A549 treated with AZD2906 at 1 μM for 4 hours (cell line): ENCODE measurements at places on chromosomes 12 and 14. TPM values are rescaled to one million over a fixed set of nuclear protein-coding genes. Genes with fewer than 3 reads are reported as not detected.

SLCO1B1 gene
- total RNA-seq, result 0.28 to 0.45 TPM (median 0.35 TPM) in 5 replicates

FAM216A gene
- total RNA-seq, result 17.5 to 20.1 TPM (median 18.4 TPM) in 5 replicates

ZDHHC22 gene
- 0.19 to 0.29 TPM (median 0.24 TPM) in 5 replicates for total RNA-seq

WDHD1 gene
- total RNA-seq, result 8.3 to 11.8 TPM (median 10.1 TPM) in 5 replicates

PTPRQ gene
- total RNA-seq, result 0.01 to 0.03 TPM (median 0.02 TPM) in 4 of 5 replicates, not detected in the other

CYP46A1 gene
- 0.09 to 0.20 TPM (median 0.17 TPM) in 5 replicates for total RNA-seq

TROAP gene
- 77.8 to 88.1 TPM (median 86.0 TPM) in 5 replicates for total RNA-seq

TDRD9 gene
- total RNA-seq, result 0.18 to 0.57 TPM (median 0.49 TPM) in 5 replicates

TAS2R50 gene
- not detected in 5 replicates for total RNA-seq

KCNH5 gene
- total RNA-seq, result 0.07 TPM in 1 of 5 replicates, not detected in the others

CMTM5 gene
- not detected in 5 replicates for total RNA-seq

RNASE1 gene
- 0.10 to 0.36 TPM (median 0.18 TPM) in 4 of 5 replicates, not detected in the other for total RNA-seq

C12orf42 gene
- total RNA-seq, result 0.24 TPM in 1 of 5 replicates, not detected in the others

AMN1 gene
- 8.1 to 12.0 TPM (median 9.0 TPM) in 5 replicates for total RNA-seq

REP15 gene
- 0.14 to 0.52 TPM (median 0.30 TPM) in 5 replicates for total RNA-seq

TCL1B gene
- not detected in 5 replicates for total RNA-seq

PDZRN4 gene
- total RNA-seq, result 0.02 to 0.03 TPM (median 0.03 TPM) in 3 of 5 replicates, not detected in the others

RASSF9 gene
- 0.90 to 1.4 TPM (median 1.2 TPM) in 5 replicates for total RNA-seq

ATXN3 gene
- total RNA-seq, result 21.2 to 43.2 TPM (median 22.3 TPM) in 5 replicates

SLC10A1 gene
- not detected in 5 replicates for total RNA-seq

RNF31 gene
- total RNA-seq, result 20.3 to 33.7 TPM (median 32.3 TPM) in 5 replicates

TGM1 gene
- 0.93 to 1.8 TPM (median 1.1 TPM) in 5 replicates for total RNA-seq

KRT6A gene
- total RNA-seq, result 10.0 to 14.8 TPM (median 12.1 TPM) in 5 replicates

SLCO1C1 gene
- total RNA-seq, result 0.06 TPM in 1 of 5 replicates, not detected in the others

KLRB1 gene
- total RNA-seq, result not detected in 5 replicates

COL2A1 gene
- 0.05 to 0.24 TPM (median 0.11 TPM) in 5 replicates for total RNA-seq

ENDOU gene
- 0.02 to 0.07 TPM (median 0.05 TPM) in 4 of 5 replicates, not detected in the other for total RNA-seq

FGF6 gene
- not detected in 5 replicates for total RNA-seq

RHEBL1 gene
- 3.2 to 5.1 TPM (median 4.1 TPM) in 5 replicates for total RNA-seq

UTP20 gene
- 12.8 to 18.3 TPM (median 13.6 TPM) in 5 replicates for total RNA-seq

IAPP gene
- not detected in 5 replicates for total RNA-seq

LUM gene
- 0.08 to 0.49 TPM (median 0.30 TPM) in 5 replicates for total RNA-seq
